Globus pallidus (tissue), 1 donor: ENCODE measurements at places on chromosomes 2 and 18.
A peak's percentile ranks its signal among the peaks of the same experiment; 100 is the strongest.

GRCh38 chr2:236240228-236240990 lies 23.8 kb downstream of the ASB18 start:
- DNase-seq = peak; percentile 5

DNA sequence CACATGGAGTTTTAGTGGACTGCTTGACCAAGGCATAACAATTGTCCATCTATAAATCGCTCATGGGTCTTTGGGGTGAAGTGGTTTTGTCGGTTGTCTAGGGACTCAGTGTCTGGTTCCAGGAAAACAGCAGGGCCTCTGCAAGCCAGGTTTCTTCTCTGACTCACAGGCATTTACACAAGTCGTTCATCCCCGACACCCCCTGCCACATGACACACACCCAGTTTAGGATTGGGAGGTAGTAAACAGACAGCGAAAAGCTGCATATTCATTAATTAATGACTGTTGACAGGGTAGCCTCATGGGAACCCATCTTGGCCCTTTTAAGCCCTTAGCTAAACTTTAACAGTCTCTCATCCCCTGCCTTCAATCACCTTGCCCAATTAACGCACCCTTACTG lies 194.8 kb upstream of the ACVR2A start:
- DNase-seq = no peak

GRCh38 chr2:12110074-12110473 lies 363.6 kb downstream of the LPIN1 start:
- peak; percentile 7 for DNase-seq

DNA sequence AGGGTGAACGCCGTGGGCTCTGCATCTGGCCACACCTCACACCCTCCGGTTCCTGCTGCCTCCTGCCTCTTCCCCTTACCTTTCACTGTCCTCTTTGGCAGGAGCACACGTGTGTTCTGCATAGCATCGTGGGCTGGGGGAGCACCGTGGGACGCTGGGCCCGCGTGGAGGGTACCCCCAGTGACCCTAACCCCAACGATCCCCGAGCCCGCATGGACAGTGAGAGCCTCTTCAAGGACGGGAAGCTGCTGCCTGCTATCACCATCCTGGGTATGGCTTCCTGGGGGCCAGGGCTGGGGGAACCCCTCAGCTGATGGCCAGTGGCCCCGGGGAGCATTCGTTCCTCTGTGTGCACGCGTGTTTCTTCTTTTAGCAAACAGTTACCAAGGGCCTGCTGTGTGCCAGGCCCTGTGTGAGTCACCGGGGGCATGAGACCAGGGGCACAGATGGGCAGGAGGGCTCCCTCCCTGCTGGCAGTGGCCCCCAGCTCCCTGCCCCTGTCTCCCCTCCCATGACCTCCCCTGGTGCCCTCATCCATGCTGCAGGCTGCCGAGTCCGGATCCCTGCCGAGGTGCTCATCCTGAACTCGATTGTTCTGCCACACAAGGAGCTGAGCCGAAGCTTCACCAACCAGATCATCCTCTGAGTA lies 7.6 kb downstream of the GMPPA start:
- DNase-seq = no peak

DNA sequence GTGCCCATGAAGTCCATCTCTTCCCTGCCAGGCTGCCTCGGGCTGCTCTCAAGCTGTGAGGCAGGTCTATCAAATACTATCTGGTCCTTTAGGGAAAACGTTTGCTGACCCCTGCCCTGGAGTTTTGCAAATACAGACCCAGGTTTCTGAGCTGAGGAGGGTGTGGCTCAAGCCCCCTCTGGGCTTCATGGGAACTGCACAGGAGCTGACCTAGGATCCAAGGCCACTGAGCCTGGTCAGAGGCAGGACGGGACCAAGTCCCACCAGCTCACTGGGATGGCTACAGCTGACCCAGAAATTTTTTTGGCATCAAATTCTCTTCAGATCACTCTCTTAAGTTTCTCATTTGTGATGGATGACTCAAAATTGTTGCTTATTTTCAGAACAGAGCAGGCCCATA lies 14.1 kb downstream of the ZNF516 start:
- DNase-seq = no peak

GRCh38 chr18:63138436-63139340 lies 180.9 kb downstream of the BCL2 start:
- DNase-seq = no peak

GRCh38 chr2:43128559-43128955 lies 97.8 kb downstream of the ZFP36L2 start:
- DNase-seq = no peak

GRCh38 chr2:208255557-208256106 lies 761 bp upstream of the IDH1 start:
- no peak for DNase-seq

- DNase-seq = no peak
These were observed 9.9 kb downstream of the OTX1 start for GRCh38 chr2:63060472-63060991.

DNA sequence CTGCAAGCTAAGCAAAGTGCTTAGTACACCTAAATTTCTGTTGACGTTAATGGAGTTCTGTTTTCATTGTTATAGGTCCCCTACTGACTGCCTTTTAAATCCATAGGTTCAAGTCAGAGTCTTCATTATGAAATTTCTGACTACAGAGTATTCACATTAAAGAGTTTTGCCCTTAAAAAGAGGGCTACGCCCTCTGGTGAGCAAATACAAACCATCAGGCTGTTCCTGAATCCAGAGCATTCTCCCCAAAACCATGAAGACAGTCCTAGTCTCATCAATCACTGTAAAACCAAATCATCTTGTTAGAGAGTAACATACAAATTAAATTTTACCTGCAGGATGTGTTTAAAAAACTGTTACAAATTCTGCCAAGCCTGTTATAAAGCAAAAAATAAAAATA lies 1091.7 kb downstream of the TDRD15 start:
- no peak for DNase-seq

- DNase-seq = no peak
These were observed 435.7 kb downstream of the ZEB2 start for GRCh38 chr2:144084114-144084661.

DNA sequence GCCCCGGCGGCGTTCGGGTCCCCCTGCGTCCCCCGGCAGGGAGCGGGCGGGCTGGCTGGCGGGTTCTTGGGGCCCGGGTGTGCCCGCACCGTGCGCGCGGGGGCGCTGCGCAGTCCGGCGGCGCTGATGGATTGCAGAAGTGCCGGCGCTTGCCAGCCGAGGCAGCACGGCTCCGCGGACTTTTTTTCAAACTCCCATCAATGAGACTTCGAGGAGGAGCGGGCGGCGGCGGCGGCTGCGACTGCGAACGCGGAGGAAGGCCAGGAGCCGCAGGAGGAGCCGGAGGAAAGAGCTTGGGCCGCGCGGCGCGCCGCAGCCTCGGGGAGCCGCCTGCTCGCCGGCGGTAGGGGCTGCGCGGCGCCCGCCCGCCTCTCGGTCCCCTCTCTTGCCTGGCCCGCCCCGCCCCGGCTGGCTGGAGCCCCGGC lies at the start of gene GLI2:
Gene GLI2 (plus strand): TSS at position 123 of the 425 bp plus-strand sequence. CDS start 61,453 bp downstream, outside the sequence.
- DNase-seq = peak; percentile 58

DNA sequence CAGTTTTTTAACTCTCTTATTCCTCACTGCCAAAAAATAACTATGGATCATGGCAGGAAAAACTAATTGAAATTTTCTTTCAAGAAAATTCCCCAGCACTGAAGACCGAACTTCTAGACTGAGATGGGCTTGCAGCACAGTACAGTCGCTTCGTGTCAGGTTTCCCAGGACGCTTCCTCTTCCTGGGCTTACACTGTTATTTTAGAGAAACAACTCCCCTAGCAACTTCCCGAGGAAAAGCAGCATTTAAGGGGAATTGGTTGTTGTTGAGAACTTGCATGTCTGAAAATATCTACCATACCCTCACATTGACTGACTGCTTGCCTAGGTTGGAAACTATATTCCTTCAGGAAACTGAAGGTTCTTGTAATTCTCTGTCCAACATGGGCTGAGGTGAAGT lies 95.8 kb downstream of the NOL10 start:
- no peak for DNase-seq

DNA sequence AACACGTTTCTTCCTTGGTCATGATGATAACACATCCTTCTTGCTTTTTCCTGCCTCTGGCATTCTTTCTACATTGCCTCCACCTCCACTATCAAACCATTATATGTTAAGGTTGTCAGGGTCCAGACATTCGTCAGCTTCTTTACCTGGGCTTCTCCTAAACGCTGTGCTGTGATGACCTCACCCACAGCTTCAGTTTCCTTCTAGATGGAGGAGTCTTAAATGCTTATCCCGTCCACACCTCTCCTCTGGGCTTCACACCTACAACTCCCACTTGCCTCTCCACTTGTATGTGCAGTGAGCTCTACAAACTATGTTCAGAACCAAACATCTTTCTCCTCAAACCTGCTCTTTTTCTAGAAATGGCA lies 666 bp upstream of the STAT1 start:
- DNase-seq = no peak

DNA sequence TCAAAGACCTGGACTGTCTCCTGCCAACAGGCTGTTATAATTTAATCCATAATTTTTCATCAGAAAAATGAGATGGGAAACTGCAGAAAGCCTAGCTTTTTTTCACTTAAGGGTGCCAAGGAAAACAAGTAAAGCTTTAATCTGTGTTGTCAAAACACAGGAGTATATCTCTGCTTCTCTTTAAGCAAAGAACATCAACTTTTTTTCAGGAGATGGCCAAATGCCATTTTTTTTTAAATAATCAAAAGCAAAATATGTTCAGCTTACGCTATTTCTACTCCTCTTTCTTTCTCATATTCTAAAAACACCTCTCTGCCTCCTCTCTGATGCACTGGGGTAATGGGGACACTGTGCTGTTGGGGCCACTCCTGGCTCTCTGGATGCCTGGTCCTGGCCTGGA lies 73.1 kb upstream of the NXPH2 start:
- DNase-seq = no peak

GRCh38 chr18:51076503-51076902 lies 46.5 kb downstream of the SMAD4 start:
- no peak for DNase-seq

- no peak for DNase-seq
These were observed 136.5 kb downstream of the RNF144A start for GRCh38 chr2:7053650-7054265.

- DNase-seq = no peak
These were observed 236.2 kb downstream of the ETAA1 start for GRCh38 chr2:67633212-67633856.

GRCh38 chr2:240727439-240727838 lies 35.8 kb downstream of the AQP12A start:
- no peak for DNase-seq

DNA sequence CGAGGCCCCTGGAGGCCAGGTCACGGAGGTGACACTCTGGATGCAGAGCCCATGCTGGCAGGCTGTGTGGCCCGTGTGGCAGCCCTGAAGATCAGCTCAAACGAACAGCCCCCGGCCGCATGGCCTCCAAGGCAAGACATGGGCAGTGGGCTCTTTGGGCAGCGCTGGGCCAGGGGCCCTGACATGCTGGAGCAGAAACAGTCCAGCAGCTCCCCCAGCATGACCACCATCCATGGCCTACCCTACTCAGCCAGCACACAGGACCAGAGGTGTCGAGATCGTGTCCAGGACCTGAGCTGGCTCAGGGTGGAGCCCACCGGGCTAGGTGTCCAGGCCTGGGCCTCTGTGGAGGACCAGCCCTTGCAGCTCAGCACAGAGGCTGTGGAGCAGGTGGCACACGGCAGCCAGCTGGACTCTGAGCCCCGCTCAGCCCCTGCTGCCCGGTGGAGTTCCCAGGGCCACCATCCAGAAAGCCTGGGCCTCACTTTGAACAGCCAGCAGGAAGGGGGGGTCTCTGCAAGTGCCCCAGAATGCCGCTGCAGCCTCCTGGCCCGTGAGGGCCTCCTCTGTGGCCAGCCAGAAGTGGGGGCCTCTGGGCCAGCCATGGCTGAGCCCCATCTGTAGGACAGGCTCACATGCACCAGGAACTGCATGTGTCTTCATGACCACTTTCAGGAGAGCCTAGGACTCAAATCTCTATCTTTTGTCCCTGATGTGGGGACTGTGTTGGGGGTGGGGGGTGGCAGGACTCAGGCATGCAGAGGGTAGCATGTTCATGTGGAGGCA lies 8.9 kb downstream of the AMER3 start:
- DNase-seq = no peak

- no peak for DNase-seq
These were observed 166.8 kb downstream of the TWIST2 start for GRCh38 chr2:239014458-239015217.

- DNase-seq = no peak
These were observed 137.7 kb upstream of the TWIST2 start for GRCh38 chr2:238710032-238710735.

DNA sequence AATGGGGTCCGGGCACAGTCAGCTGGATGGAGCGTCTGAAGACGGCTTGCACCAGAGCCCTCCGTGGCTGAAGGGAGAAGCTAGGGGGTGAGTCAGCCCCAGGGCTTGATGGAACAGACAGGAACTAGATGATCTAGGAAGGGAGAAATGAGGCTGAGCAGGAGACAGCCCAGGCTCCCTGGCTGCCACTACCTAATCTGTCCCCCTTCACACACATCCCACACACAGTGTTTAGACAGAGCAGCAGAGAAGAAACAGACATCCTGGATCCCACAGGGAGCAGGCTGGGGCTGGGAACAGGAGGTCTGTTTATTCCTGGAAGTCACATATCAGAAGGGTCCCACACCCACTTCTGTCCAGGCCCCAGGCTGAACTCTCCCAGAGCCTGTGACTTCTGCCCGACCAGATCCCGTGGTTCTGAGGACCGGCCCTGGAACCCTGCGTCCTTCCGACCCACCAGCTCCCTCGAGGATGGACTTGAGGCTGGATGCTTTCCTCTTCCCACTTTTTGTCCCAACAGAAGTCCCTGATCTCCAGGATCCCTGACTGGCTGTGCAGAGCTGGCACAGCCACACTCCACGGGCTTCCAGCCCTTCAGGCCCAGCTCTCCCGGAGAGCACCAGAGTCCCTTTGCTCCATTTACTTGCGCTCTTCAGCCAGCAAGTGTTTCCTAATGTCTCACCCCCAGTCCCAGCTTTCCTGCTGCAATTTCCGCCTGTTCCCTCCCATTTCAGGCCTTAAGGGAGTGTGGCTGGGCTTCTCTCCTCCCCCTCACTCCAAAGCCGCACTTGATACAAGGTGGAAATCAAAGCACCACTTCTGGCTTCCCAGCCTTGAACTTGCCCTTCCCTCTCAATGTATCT lies 1.5 kb upstream of the GPBAR1 start:
- DNase-seq = no peak

- peak; percentile 55 for DNase-seq
These were observed 13.7 kb upstream of the TET3 start for GRCh38 chr2:73970850-73971471.

GRCh38 chr2:218883491-218884490 lies 3.1 kb downstream of the WNT10A start:
- DNase-seq = no peak

GRCh38 chr2:27149570-27150405 lies 984 bp downstream of the TCF23 start:
- no peak for DNase-seq

DNA sequence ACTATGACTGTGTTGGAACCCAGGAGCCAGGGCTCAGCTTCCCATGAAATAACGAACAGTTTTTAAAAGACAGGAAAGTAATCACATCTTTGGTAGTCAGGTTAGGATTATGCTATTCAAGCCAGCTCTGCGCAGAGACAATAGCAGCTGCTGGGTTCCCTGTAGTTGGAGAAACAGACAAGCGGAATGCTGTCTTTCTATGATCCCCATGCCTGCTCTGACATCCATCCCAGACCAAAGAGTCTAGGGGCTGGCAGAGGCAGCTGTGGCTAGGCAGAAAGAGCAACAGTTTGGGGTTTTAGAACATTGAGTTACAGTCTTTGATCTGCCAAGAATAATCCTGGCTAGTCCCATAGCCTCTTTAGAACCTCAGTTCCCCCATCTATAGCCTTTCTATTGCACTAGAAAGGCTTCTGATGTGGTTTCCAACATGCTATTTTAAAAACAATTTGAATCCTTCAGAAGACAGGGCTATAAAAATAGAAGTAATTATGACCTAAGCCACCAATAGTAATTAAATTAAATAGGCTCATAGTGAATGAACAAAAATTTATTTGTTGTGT lies 146.8 kb downstream of the MTX2 start:
- DNase-seq = no peak

- DNase-seq = no peak
These were observed 39.7 kb upstream of the EPAS1 start for GRCh38 chr2:46257476-46257875.
